Occipital lobe (tissue), 3 donors: ENCODE measurements at places on chromosomes 16 and 17.

- DNase-seq: no peak
Observed at GRCh38 chr16:25827709-25828108, 135.9 kb downstream of the HS3ST4 start.

GRCh38 chr17:38741921-38742410 lies 6.2 kb downstream of the PCGF2 start:
- no peak for DNase-seq

DNA sequence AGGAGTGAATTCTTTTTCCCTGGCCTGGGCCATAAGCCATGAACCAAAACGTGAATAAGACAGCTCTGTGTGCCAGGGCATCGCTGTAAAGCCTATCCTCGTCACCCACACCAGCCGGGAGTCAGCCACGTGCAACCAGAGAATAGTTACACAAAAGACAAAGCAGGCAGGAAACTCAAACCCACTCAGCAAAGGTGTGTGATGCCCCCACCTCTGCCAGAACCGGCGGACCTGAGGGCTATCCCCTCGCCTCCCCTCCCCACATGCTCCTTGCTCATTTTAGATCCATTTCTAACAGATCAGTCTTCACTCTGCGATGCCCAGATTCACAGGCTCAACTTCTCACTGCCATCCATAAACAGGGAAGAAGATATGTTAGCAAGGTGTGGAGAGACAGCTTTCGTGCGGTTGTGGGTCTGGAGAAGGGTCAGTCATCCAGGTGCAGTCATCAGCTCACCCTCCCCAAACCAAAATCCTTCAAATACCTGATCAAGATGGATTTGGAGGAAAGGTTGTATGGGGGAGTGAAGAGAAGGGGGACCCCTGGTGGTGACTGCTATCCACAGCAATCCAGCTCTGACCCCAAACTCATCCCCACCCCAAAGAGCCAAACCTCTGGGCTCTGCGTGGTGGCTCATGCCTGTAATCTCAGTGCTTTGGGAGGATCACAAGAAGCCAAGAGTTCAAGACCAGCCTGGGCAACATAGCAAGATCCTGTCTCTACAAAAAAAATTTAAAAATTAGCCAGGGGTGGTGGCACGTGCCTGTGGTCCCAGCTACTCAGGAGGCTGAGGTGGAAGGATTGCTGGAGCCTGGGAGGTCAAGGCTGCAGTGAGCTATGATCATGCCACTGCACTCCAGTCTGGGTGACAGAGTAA lies 219.2 kb downstream of the C16orf78 start:
- DNase-seq: no peak

DNA sequence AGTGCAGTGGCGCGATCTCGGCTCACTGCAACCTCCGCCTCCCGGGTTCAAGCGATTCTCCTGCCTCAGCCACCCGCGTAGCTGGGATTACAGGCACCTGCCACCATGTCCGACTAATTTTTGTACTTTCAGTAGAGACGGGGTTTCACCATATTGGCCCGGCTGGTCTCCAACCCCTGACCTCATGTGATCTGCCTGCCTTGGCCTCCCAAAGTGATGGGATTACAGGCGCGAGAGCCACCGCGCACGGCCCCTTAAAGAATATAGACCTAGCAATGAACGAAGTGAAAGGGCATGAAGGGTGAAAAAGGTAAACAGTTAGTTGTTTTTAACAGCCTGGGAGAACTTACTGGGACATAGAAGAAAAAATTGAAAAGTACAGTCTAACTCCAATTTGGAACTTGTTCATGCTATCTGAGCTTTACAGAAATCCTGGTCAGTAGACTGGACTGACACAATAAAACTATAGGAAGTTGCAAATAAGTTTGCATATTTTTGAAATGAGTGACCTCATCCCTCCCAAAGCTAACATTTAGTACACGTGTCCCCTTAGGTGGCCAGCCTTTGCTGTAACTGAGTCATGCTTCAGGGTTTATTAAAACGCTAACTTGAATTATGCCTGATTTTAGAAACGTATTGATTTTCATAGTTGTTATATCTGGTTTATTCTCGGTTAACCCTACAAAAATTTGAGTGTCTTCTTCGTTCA lies 1.8 kb downstream of the COG1 start:
- no peak for DNase-seq

- no peak for DNase-seq
Observed at GRCh38 chr16:82522026-82522425, 104.7 kb upstream of the CDH13 start.
